D721Med (cell line): ENCODE measurements at places on chromosomes 7 and 10.
A peak's percentile ranks its signal among the peaks of the same experiment; 100 is the strongest.

- no peak for DNase-seq
Measured at GRCh38 chr10:72887043-72887442, 6.5 kb upstream of the OIT3 start.

DNA sequence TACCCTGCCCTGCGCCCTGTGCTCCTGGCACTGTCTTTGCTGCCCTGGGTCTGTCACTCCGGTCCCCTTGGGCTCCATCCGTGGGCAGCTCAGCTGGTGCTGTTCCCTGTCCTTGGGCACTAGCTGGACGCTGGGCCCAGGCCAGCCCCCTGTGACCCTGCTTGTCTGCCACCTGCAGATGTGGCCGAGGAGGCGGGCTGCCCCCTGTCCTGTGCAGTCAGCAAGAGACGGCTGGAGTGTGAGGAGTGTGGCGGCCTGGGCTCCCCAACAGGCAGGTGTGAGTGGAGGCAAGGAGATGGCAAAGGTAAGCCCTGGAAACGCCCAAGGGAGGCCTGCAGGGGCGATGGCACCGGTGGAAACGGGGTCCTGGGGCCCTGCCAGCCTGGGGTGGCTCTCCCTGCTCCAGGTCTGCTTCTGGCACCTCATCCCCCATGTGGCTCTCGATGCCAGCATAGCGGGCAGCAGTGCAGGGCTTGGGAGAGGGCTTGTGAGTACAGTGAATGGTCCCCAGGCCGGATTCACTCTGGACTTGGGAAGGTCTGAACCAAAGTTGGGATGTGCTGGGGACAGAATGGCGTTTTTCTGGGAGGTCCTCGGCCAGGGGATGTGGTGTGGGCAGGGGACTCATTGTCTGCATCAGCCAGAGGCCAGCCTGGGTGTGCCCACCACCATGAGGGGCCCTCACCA, 26.2 kb upstream of the CSGALNACT2 start:
- DNase-seq, result no peak

GRCh38 chr7:84218681-84219080, 24.1 kb upstream of the SEMA3A start:
- DNase-seq, result no peak

DNA sequence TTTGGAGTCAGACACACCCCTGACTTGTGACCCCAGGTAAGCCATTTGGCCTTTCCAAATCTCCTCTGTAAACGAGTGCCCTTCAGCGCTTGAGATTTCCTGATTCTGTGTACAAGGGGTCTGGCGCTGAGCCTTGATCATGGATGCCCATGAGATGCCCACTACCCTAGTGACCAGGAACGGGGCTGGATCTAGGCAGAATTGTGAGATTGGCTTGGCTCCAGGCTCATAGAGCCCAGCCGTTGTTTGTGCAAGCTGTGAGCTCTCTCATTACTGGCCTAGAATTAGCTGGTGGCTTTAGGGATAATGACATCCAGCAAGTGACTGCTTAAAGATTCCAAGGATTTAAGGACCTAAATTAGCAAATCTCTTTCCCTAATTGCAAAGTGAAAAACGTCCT, 84.9 kb downstream of the CAMK1D start:
- no peak for DNase-seq

DNA sequence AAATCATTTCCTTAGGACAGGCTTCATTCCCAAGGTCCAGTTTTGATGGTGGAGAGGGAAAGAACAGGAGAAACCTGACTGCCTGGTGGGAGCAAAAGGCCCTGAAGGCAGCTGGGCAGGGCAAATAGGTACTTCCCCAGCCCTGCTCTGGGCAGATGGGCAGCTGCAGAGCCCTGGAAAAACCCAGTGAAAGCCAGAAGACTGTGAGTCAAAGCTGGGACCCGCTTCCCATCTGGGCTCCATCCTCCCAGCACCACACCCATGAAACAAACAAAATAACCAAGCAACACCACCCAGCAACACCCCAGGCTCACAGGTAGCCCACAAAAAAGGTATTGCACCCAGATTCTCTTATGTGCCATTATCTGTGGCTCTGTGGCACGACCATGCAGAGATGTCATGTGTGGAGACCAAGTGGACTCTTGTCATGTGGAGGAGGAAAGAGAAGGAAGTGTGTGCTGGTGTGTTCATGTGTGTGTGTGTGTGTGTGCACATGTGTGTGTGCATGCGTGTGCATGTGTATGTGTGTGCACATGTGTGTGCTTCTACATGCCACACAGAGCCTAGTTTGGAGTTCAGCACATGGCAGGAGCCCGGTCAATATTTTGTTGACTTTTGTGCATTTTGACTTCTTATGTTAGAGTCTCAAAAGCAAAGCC, 9.8 kb downstream of the CLRN3 start:
- no peak for DNase-seq

- no peak for DNase-seq
Measured at GRCh38 chr7:103079836-103080235, 4.9 kb downstream of the ARMC10 start.

GRCh38 chr7:108114117-108114841, 15.9 kb downstream of the LAMB4 start:
- no peak for DNase-seq

DNA sequence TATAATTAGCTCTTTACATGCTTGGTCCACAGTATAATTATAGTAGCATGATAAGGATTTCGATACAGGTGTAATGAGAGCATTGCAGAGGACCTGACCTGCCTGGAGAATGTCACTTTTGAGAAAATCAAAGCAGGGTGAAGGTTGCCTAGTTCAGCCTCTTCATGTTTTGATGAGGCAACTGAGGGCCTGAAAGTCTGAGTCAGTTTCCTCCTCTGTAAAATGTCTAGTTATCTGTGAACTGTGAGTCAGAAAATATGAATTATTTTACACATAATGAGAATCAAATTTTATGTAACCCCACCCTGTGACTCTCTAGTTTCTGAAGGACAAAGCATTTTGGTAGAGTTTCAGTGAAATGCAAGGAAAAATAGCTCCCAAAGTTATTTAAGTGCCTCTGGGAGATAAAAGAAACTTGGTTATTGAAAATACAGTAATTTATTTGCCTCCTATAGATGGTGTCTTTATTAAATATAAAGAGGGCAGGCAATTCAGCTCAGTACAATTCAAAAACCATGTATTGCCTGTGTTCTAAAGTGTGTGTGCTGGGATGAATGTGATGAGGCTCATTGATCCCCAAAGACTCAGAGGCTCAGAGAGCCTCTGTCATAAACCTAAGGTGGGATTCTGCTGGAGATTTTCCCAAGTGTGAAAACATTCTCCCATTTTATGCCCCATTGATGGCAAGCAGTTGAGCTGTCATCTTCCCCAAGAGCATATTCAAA, 37.3 kb upstream of the SAMD9L start:
- no peak for DNase-seq

DNA sequence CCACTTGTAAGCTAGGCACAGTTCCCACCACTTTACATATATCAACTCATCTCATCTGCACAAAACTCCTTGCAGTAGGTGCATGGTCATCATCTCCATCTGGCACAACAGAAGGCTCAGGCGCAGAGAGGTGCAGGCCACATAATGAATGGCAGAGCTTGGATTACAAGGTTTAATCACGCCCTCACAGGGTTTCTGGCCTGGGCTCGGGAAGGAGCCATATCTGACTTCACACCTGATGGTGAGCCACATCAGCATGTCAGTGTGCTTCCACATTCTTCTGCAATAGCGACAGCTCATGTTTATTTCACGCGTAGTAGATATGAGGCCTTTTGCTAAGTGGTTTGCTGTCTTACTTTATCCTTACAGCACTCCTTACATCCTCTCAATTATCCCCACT, 650.2 kb downstream of the INHBA start:
- DNase-seq, result no peak

DNA sequence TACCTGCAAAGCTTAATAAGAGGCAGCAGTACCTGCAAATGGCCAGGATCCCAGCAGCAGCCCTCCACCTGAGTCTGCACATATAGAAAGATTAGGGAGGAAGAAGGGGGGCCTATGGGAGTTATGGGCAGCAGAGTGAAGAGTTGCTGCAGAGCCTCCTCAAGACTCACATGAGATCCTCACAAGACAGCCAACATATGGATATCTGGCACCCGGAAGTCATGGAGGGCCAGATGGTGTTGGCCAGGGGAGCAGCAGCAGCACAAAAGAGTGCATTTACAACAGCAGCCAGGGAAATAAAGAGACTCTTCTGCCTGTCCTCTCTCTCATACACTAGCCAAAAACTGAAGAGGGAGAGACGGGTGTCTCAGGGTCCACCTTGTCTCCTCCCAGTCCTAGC, 4.0 kb upstream of the TAS2R40 start:
- DNase-seq, result no peak

- DNase-seq, result no peak
Measured at GRCh38 chr10:43854007-43854406, 205.3 kb upstream of the ZNF32 start.

- no peak for DNase-seq
Measured at GRCh38 chr7:134527979-134528371, 608 bp downstream of the AKR1B10 start.

DNA sequence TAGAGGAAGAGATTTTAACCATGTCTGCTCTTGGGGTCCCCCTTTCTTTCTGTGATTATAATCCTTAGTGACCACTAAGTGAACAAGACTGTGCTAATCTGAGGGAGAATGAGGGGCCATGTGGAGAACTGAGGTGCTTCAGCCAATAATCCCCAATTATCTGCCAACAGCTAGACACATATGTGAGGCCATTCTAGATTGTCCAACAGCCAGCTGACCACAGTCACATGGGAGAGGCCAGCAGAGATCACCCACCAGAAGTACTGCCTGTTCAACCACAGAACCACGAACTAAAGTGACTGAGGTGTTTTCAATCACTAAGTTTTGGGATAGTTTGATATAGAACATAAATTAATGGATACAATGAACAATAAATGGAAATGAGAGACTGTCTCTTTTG, 74.3 kb downstream of the SEMA3E start:
- DNase-seq, result no peak

DNA sequence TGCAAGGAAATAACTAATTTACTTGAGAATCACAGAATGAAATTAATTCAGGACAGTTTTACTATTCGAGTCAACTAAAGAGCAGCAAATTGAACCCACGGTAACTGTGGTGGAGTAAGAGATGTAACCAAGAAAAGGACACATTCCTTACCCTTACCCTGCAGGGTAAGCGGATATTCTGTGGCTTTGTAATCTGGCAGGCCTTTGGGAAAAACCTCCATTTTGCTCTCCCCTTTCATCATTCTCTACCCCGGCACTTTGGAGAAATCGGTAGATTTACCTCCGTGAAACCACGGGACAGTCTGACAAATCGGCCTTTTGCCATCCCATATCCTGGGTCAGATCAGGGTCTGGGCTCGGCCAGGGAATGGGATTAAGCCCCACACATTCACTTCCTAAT, 18.4 kb downstream of the RCC1L start:
- DNase-seq, result no peak

DNA sequence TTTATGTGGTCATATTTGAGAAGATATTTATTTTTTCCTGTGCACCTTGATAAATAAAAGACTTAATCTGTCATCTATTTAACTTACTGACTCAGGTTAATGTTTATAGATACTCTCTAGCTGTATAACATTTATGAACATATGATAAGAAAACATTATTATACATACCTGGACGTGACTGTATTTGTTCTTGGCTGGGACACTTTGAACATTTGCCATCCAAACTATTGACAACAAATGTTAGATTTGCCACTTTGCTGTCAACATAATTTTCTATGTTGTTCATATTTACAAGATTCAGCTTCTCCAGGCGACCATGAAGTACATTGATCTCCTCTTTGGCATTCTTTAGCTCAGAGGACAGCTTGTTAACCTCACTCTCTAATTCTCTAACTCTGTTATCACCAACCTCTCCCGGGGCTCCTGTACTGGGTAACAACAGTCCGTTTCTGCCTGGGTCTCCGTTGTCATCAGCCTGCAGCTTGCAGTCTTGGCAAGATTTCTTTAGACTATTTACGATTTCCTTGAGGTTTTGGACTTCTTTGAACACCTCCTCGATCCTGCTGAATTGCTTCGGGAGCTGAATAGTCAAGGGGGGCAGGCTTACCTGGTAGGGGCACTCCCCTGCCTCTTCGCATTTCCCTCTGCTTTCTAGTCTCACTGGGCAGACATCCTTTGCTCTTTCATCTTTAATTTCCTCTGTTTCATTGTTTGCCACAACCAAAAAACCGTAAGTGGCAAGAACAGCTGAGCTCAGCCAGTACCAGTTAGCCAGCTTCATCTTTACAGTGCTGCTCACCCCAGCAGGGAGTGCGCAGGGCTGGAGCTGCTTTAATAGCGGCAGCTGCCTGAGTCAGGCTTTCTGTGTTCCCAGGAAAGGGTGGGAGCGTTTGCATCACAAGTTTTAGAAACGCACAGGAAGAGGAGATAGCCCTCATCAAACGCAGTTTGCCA, at the start of gene FGL2:
Gene FGL2 (minus strand): TSS at position 807 of the 954 bp plus-strand sequence. CDS start 26 bp downstream, at position 781.
- no peak for DNase-seq

- no peak for DNase-seq
Measured at GRCh38 chr10:91613411-91614187, 19.3 kb downstream of the PPP1R3C start.

DNA sequence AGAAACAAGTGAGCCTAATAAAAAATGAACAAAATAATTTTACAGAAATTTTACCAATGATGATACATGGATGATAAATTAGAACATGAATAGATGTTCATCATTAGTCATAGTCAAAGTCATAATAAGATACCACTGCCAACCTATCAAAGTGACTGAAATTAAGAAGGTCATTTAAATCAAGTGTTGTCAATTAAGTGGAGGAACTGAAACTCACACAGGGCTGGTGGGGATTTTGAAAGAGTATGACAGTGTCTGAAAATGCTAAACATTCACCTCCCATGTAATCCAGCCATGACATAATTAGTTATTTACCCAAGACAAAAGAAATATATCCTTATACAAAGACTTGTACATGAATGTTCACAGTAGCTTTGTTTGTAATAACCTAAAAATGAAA, 57.1 kb upstream of the DYNC1I1 start:
- no peak for DNase-seq

GRCh38 chr7:45416846-45417245, 157.3 kb upstream of the ADCY1 start:
- DNase-seq, result no peak

DNA sequence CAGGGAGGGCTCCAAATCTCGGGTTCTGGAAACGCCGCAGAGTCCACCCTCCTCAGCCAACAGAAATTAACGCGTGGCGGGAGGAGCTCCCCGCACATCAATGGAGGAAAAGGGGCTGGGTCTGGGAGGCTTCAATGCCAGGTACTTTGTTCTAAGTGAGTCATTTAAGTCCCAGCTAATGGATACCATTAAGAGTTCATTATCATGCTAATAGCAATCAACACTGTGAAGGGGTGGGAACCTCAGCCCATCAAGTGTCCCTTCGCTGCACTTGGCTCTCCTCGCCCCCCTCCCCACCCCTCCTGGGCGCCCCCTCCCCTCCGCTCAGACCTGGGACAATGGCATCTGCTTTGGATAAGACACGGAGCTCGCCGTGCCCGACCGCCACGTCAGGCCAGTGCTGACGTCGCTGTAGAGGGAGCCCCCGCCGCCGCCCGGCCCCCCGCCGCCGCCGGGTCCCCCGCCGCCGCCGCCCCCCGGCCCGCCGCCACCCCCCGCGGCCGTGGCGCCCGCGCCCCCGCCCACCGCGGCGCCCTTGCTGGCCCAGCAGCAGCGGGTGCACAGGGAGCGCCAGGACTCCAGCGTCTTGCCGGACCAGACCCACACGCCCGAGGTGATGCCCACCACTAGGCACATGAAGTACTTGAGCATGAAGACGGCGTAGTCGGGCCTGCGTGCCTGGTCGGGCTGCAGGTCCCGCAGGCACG, 2.9 kb downstream of the FZD8 start:
- no peak for DNase-seq

- no peak for DNase-seq
Measured at GRCh38 chr10:6201516-6201975, 1.2 kb upstream of the PFKFB3 start.

GRCh38 chr7:23696916-23697441, 13.0 kb upstream of the STK31 start:
- DNase-seq, result peak; percentile 31

- no peak for DNase-seq
Measured at GRCh38 chr7:42831718-42832522, 80.0 kb downstream of the C7orf25 start.
